ENCODE measurements at places on chromosomes 3 and 15.

GRCh38 chr3:192382861-192383260 lies 344.5 kb downstream of the FGF12 start:
- no peak for DNase-seq

GRCh38 chr3:190526787-190527762 lies 13.2 kb downstream of the IL1RAP start:
- no peak for DNase-seq

DNA sequence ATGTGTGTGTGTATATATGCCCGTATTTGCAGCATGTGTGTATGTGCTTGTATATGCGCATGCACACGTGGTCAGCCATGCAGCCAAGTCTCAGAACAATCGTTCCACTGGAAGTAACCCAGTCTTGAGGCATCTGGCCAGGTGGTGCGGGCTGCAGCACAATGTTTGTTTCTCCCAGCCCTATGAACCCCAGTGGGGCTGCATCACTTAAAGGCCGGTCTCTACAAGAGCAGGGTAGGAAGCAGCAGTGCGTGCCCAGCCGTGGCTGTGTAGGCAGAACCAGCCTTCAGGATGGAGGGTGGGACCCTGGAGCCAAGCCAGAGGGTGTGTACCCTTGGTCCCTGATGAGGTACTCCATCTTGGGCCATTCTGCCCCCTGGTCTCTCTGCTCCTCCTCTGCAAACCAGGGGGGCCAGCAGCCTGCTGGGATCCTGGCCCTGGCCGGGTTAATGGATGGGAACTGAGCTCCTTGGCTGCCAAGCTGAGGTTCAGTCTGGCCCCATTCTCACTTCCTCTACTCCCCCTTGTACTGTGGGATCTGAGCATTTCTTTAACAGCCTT lies 11.8 kb downstream of the KLF13 start:
- no peak for DNase-seq

DNA sequence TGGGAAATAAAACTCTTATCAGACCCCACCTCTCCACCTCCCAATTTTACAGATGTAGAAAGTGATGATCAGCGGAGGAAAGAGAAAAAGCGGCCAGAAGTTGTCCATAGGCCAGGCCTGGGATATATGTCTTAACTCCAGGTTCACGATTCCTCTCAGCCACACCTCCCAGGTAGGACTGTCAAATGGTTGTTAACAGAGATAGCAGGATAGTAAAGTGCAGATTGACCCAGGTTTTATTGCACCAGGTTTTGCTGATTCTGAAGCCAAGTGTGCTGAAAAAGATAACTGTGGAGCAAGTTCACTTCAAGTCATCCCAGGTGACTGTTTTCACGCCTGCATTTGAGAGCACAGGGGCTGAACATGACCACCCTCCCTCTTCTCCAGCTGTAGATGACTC lies 36.1 kb downstream of the LSM3 start:
- no peak for DNase-seq

DNA sequence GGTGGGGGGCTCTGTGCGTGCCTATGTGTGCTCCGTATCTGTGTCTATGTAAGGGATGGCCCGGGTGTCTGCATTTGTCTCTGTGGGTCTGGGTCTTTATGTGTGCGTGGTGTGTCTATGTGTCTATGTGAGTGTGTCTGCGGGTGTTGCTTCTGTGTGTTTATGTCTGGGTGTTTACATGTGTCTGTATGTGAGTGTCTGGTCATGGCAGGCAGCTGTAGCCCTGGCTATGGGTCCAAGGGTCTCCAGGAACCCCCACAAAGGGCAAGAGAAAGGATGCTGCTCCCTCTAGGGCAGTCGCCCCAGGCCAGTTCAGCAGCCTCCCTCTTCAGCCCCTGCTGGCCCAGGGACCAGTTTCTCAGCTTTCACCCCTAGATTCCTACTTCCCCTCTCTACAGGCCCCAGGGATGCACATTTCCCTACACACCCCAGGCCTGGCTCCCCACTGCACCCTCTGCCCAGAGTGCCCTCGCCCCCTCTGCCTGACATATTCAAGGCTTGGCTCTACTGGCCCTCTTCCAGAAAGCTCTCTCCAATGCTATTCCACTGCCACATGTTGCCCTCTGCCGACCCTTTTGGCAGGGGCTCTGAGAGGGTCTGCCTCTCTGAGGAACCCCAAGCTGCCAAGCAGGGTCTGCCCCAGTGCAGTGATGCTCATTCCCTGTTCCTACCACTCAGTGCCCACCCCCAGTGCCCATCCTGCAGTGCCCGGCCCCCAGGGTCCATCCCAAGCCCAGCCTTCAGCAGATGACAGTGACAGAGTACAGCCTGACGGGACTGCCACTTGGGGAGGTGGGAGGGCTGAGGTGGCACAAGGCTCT lies 1.0 kb upstream of the MYL3 start:
- no peak for DNase-seq

DNA sequence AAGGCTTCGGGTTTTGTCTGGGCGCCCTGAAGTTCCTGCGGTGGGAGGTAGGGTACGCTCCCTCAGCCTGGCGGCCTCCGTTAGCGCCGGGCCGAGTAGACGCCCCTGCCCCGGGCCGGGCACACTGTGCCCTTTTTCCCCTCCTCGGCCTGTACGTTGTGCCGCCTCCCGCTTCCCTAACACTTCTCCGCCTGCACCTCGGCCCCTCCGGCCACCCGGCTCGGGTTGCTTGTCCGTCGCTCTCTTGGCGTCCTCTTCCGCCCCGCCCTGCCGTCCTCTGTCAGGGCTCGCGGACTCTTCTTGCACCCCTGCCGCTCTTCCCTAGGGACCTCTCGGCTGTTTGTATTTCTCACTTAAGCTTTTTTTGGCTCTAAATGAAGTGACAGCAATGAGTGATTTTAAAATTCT lies 384 bp downstream of the KNL1 start:
- DNase-seq = no peak

GRCh38 chr15:95170561-95171380 lies 939.4 kb downstream of the MCTP2 start:
- no peak for DNase-seq

- DNase-seq = no peak
Observed at GRCh38 chr3:15345608-15346137, 13.3 kb upstream of the SH3BP5 start.

GRCh38 chr3:128322030-128323022 lies 144.4 kb downstream of the DNAJB8 start:
- DNase-seq = peak; percentile 34

- DNase-seq = no peak
Observed at GRCh38 chr3:131796111-131796510, 238.7 kb downstream of the CPNE4 start.

GRCh38 chr3:30331519-30331918 lies 274.9 kb upstream of the TGFBR2 start:
- DNase-seq = no peak

DNA sequence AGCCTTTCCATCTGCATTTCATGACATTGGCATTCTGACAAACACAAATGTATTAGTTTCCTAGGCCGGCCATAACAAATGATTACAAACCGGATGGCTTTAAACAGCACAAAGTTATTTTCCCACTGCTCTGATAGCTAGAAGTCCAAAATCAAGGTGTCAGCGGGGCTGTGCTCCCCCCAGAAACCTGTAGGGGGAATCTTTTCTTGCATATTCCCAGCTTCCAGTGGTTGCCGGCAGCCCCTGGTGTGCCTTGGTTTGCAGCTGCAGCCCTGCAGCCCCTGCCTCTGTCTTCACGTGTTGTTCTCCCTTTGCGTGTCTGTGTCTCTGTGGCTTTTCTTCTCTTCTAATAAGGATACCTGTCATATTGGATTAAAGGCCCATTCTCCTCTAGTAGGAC lies 79.0 kb upstream of the CDV3 start:
- no peak for DNase-seq

GRCh38 chr3:100968932-100969906 lies 24.0 kb downstream of the ABI3BP start:
- DNase-seq = no peak

GRCh38 chr3:128077202-128077624 lies 25.0 kb downstream of the SEC61A1 start:
- no peak for DNase-seq

GRCh38 chr15:48546296-48546695 lies 99.2 kb downstream of the FBN1 start:
- no peak for DNase-seq

GRCh38 chr15:78947506-78947905 lies 2.7 kb upstream of the CTSH start:
- DNase-seq = no peak

DNA sequence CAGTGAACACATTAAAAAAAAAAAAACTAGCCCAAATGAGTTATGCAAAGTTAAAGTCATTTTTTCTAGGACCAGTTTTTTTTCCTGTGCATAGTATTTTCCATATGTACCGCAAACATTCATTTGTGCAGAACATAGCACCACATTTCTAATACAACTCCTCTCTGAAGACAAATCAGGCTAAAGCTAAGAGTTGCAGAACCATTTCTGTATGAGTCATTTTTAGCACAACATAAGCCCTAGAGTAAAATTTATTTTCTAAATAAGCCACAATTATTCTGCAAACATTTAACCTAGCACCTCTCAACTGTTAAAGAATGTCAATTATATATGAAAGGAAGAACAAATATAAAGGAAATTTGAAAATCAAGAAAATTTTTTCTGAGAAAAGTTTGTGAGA lies 375.8 kb downstream of the TIGIT start:
- no peak for DNase-seq

GRCh38 chr15:59242649-59243048 lies 36.0 kb downstream of the LDHAL6B start:
- DNase-seq = no peak

DNA sequence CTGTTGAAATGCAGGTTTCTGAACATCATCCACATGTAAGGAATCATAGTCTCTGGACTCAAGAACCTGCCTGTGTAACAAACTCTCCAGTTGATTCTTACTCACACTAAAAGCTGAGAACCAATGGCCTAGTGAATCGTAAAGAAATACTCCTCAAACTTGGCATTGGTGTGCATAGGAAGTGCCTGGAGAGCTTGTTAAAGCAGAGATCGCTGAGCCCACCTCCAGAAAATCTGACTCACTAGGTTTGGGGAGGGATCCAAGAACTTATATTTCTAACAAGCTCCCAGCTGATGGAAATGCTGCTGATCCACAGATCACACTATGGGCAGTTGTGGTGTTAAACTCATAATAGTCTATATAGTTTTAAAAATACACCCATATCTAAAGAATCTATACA lies 55.8 kb upstream of the LMCD1 start:
- DNase-seq = no peak

GRCh38 chr3:56857178-56857577 lies 55.4 kb upstream of the ARHGEF3 start:
- DNase-seq = no peak

DNA sequence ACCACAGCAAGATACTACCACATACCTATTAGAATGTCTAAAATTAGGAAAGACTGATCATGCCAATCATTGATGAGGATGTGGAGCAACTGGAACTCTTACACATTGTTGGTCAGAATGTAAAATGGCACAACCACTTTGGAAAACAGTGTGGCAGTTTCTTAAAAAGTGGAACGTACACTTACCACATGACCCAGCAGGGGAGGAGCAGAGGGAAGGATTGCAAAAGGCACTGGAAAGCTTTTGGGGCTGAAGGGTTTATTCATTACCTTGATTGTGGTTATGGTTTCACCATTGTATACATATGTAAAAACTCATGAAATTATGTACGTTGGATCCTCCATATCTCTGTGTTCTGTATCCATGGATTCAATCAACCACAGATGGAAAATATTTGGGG lies 3.3 kb upstream of the EHD4 start:
- no peak for DNase-seq

- no peak for DNase-seq
Observed at GRCh38 chr3:70247955-70248354, 64.5 kb downstream of the MDFIC2 start.

- no peak for DNase-seq
Observed at GRCh38 chr15:64100958-64101357, 5.2 kb downstream of the SNX1 start.

DNA sequence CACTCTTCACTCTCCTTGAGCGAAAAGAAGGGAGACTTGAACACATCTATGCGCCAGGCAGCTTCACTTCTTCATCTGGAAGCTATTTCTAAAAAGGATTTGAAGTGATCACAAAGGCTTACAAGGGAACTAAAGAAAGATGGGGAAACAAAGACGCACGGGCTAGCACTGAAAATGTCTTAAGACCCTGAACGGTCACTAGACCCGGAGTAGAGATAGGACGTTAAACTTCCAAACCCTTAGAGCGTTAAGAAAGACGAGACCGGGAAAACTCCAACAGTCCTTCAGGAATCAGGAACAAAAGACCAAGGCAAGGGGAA lies 47.5 kb upstream of the EPHB3 start:
- DNase-seq = no peak

DNA sequence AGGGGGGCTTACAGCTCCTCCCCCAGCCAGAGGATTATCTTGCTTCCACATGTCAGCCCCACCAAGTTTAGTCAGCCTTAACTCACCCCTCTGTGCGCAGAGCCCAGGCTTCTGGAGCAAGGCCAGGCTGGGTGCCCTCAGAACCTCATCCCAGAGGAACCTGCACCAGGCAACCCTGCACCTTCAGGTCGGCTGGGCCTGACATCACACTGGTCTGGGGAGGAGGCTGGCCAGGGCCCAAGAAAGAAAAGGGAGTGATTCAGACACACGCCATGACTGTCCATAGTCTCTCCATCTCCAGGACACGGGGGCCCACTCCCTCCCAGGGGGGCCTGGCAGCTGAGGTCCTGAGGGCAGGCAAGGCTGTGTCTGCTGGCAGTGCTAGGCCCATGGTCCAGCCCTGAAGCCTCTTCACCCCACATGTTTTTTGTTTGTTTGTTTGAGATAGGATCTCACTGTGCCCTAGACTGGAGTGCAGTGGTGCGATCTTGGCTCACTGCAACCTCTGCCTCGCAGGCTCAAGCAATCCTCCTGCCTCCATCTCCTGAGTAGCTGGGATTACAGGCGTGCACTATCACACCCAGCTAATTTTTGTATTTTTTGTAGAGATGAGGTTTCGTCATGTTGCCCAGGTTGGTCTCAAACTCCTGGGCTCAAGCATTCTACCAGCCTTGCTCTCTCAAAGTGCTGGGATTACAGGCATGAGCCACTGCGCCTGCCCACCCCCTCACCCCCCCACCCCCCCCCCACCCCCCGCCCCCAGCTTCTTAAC lies 11.1 kb downstream of the TNK2 start:
- no peak for DNase-seq

DNA sequence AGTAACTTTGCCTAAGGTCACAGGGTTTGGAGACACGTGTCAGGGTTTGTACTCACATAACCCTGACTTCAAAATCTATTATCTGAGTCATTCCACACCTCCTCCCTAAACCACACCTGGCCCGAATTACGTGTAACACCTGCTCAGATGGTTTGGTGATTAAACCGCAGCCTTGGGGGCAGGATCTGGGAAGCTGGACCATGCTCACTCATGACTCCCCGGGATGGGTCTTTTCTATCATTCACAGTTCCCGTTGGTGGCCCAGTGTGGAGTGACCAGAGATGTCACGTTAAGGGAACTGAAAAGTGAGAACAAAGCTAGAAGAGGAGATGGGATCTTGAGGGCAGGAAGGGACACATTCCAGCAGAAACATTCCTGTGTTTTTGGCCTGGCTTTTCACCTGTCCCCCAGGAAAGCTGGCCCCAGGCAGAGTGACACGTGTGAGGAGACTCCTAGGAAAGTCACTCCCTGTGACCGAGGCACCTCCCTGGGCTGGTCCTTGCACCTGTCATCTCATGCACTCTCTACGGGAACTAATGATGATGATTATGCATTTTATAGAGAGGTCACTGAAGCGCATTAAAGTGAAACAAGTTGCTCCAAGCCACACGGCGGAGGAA lies 75.4 kb upstream of the POMGNT2 start:
- no peak for DNase-seq
